Glutamatergic neuron (in vitro differentiated cells): ENCODE measurements at places on chromosomes 2 and 18.

DNA sequence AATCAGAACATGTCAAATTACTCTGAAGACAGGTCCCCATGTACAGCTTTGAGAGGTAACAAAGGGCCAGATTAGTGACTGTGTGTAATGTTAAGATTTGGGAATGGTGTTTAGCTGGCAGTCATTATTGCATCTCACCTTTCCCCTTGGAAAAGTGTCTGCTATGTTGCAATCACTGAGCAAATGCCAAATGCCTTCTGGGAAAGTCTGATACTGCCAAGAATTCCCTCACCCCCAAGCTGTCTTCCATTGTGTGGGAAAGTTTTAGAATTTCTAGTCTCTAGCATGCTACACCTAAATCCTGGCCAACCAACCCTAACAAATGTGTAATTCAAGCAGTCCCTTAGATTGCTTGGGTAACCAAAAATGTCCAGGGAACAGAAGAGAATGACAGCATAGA lies 13.6 kb upstream of the PELI1 start:
- DNase-seq = no peak

DNA sequence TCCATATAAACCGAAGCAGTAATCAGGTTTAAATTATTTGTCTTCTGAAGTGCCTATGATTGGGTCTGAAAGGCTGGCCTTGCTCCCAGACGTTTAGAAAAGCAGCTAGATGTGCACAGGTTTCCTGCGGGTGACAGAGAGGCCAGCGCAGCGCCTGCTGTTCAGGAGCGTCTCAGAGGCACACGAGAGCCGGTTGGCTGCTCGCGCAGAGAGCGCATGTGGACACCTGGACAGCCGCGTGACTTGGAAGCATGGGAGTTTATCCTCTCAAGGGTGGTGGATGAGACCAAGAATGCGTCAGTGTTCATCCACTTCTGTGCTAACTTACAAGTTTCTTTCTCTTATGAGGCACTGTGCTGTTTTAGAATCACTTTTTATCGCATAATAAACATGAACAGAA lies 303.7 kb downstream of the PTGR3 start:
- DNase-seq = peak; percentile 42

DNA sequence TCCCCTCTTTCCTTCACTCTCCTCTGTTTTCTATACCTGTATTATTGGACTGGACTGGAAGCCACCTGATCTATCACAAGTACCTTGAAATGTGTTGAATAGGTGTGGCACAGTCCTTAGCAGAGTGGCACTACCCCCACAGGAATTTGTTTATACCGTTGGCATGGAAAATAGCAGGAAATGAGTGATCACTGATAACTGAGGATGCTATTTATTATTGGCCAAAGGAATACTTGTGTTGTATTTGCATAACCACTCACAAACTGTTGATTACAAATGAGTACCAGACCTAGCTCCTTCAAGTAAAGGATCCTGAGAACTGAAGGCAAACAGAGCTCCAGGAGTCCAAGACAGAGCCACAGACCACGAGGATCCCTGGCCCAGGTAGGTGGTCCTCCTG lies at the start of gene IL37:
Gene IL37, plus strand, starts transcription at position 301 of the 400 bp plus-strand sequence. CDS start 1,848 bp downstream, outside the sequence.
- no peak for DNase-seq

DNA sequence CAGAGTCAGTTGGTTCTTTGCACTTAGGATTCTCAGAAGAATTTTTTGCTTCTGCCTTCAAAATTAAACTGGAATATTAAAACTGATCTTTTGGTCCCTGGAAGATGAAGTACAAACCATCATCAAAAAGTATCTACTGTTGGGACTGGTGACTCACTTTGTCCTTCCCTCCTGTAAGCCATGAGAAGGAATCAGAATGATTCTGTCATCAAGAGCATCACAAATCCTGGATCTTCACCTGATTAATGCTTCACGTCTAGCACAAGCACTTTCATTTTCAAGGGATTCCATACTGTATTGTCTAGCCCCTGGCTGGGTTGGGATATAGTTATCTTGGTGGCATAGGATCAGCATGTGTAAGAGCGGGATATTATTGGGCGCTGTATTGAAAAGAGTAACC lies 69.3 kb upstream of the CYP1B1 start:
- DNase-seq = no peak

DNA sequence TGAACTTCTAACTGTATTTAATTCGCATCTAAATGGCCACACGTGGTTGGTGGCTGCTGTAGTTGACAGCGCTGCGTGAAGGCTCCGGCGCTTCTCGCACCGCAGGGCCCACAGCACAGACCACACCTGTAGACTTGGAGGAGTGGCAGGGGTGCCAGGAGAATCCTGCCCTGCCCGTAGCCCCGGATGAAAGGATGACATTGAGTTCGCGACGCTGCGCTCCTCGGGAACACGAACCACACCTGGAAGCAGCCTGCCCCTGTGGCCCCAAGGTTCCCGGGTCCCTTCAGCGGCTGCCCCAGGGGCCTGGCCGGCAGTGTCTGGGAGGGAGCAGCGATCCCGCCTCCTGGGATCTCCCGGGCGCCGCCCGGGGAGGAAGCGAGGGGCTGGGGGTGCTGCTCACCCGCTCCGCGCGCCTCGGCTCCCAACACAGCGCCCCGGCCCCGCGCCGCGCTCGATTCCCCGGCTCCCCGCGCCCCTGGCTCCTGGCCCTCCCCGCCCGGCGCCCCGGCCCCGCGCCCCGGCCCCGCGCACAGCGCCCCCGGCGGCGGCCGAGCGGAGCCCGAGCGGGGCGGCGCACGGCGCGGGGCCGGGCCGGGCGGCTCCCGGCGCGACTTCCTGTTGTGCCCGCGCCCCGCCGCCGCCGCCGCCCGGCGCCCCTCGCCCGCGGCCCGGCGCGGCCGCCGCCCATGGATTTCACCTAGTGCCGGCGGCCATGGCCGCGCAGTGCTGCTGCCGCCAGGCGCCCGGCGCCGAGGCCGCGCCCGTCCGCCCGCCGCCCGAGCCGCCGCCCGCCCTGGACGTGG lies at the start of gene RNPEPL1:
Gene RNPEPL1, plus strand, starts transcription at position 613 of the 806 bp plus-strand sequence. Its CDS starts 103 bp downstream, at position 716.
- peak; percentile 50 for DNase-seq
